ENCODE measurements at places on chromosomes 11 and 22. TPM values are rescaled to one million over a fixed set of nuclear protein-coding genes. Genes with fewer than 3 reads are reported as not detected.

TRIM34 gene
- 17.3 TPM for total RNA-seq

OR8K1 gene
- not detected for total RNA-seq

TNNT3 gene
- total RNA-seq, result 13.7 TPM

NNMT gene
- not detected for total RNA-seq

RIMBP3B gene
- 1.1 TPM for total RNA-seq

KRTAP5-9 gene
- total RNA-seq, result not detected

SPDYC gene
- not detected for total RNA-seq

C22orf42 gene
- total RNA-seq, result not detected

ARHGEF17 gene
- total RNA-seq, result not detected

FAM111B gene
- total RNA-seq, result 45.1 TPM

PDGFB gene
- total RNA-seq, result 7.9 TPM

SLC36A4 gene
- total RNA-seq, result 11.6 TPM

C11orf52 gene
- not detected for total RNA-seq

BACE1 gene
- 2.6 TPM for total RNA-seq

OTOG gene
- not detected for total RNA-seq

CYTH4 gene
- total RNA-seq, result 149 TPM

MMP3 gene
- not detected for total RNA-seq

Data from activated naive CD8-positive, alpha-beta T cell treated with anti-CD3 and anti-CD28 coated beads, Interleukin-2, amount 10 ng/mL, durations not matched to agents 7 days and 5 days (primary cell).